ENCODE measurements at places on chromosomes 11 and 22.

DNA sequence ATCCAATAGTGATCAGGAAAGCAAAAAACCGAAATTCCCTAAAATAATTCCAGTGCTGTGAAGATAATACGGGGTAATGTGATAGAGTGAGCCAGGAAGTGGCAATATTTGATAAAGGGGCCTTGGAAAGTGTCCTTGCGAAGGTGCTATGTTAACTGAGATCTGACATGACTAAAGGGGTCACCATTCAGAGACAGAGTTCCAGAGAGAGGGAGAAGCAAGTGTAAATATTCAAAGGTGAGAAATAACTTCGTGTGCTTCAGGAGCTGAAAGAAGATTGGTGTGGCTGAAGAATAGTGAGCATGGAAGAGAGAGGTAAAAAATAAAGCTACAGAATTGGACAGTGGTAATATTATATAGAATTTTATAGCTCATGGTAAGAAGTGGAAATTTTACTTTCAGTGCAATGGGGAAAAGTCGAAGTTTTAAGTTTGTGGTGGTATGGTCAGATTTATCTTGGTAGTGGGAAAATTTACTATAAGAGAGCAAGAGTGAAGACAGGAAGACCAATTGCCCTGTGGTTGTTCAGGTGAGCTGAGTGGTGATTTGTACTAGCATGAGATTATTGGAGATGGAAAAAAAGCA is 164.5 kb downstream of the JRKL start:
- H3K27ac ChIP-seq, result no peak overlapping the region
- no peak overlapping the region for H3K4me3 ChIP-seq
- no peaks in the 10 kb centered on the region for H3K36me3 ChIP-seq
- no peaks in the 10 kb centered on the region for H3K27me3 ChIP-seq
- H3K4me1 ChIP-seq, result no peaks in the 10 kb centered on the region

- H3K36me3 ChIP-seq, result no peaks in the 10 kb centered on the region
- peak; percentile 87 for DNase-seq
- H3K27me3 ChIP-seq, result no peaks in the 10 kb centered on the region
- H3K4me3 ChIP-seq, result peak overlapping the region; percentile 91
- H3K4me1 ChIP-seq, result peaks cover 34% of the 10 kb centered on the region
Observed at GRCh38 chr11:8871171-8871775, 39.7 kb upstream of the AKIP1 start.

GRCh38 chr11:5694642-5695041 is 5.1 kb downstream of the TRIM22 start:
- no peaks in the 10 kb centered on the region for H3K36me3 ChIP-seq
- no peaks in the 10 kb centered on the region for H3K27me3 ChIP-seq
- no peak overlapping the region for H3K27ac ChIP-seq
- DNase-seq, result no peak
- H3K4me1 ChIP-seq, result peaks cover 15% of the 10 kb centered on the region
- no peak overlapping the region for H3K4me3 ChIP-seq

DNA sequence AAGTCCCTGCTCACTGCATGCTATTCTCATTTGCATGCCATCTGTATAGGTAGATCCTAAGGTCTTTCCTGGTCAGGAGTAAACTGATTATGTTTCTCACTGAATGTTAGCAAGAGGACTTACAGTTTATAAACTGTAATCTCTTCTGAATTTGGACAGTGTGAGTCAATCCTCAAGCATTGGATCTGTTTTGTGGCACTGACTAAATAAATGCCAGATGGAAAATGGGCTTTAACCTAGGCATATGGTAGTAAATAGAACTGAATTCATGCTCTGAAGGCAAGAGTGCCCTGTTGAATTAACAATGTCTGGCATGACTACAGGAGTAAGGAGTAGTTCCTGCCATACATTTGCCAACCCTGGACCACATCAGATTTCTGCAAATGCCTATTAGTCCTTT is 11.4 kb downstream of the FAM181B start:
- H3K4me3 ChIP-seq, result no peak overlapping the region
- H3K4me1 ChIP-seq, result no peaks in the 10 kb centered on the region
- H3K36me3 ChIP-seq, result no peaks in the 10 kb centered on the region
- no peak for DNase-seq
- H3K27ac ChIP-seq, result no peak overlapping the region
- peaks cover 85% of the 10 kb centered on the region for H3K27me3 ChIP-seq

Data from neural progenitor cell (in vitro differentiated cells).